ENCODE measurements at places on chromosomes 5 and 9.

DNA sequence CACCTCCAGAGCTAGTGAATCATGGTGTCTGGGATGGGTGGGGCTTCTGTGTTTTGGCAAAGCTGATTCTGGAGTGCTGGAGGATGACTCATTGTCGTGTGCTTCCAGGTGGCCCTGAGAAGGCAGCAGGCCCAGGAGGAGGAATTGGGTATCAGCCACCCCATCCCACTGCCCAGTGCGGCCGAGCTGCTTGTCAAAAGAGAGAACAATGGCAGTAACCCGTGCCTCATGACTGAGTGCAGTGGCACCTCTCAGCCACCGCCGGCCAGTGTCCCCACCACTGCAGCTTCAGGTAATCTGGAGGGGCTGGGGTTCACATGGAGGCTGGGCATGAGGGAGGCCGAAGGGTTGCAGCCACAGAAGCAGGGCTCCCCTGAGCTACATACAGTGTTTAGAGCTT lies 5.4 kb downstream of the DMRT1 start:
- no peak overlapping the region for H3K4me3 ChIP-seq
- H3K4me1 ChIP-seq, result peaks cover 6% of the 10 kb centered on the region
- no peak overlapping the region for H3K27ac ChIP-seq
- no peak for DNase-seq
- no peaks in the 10 kb centered on the region for H3K36me3 ChIP-seq

- peaks cover 25% of the 10 kb centered on the region for H3K4me1 ChIP-seq
- H3K36me3 ChIP-seq, result peaks cover 6% of the 10 kb centered on the region
- H3K27ac ChIP-seq, result peak overlapping the region; percentile 0
- no peaks in the 10 kb centered on the region for H3K27me3 ChIP-seq
These were observed 253.0 kb downstream of the MARCHF11 start for GRCh38 chr5:15926586-15926985.

DNA sequence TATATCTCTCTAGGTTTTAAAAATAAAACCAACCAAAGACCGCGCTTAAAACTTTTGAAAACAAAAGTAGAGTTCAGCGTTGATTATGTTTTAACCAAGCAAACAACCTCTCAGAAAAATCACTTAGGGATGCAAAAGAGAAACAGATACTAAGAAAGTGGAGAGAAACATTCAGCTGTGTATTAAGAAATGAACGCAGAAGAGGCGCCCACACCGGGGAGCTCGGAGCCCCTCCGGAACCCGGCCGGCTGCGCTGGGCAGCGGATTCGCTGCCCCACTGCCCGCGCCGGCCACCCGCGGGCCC lies 1.4 kb downstream of the PITX1 start:
- H3K4me3 ChIP-seq, result peak overlapping the region; percentile 85
- H3K36me3 ChIP-seq, result peaks cover 4% of the 10 kb centered on the region
- H3K27me3 ChIP-seq, result peaks cover 83% of the 10 kb centered on the region
- peak overlapping the region; percentile 94 for H3K27ac ChIP-seq

- H3K27ac ChIP-seq, result no peak overlapping the region
- no peak overlapping the region for H3K4me3 ChIP-seq
- peaks cover 8% of the 10 kb centered on the region for H3K27me3 ChIP-seq
- H3K4me1 ChIP-seq, result peaks cover 20% of the 10 kb centered on the region
- H3K36me3 ChIP-seq, result no peaks in the 10 kb centered on the region
These were observed 203.4 kb downstream of the GADD45G start for GRCh38 chr9:89808076-89808755.

GRCh38 chr5:76145945-76146344 lies 62.8 kb downstream of the SV2C start:
- DNase-seq, result no peak
- H3K36me3 ChIP-seq, result no peaks in the 10 kb centered on the region
- no peak overlapping the region for H3K4me3 ChIP-seq
- H3K4me1 ChIP-seq, result peaks cover 3% of the 10 kb centered on the region

All from mesothelial cell of epicardium (in vitro differentiated cells).